ENCODE measurements at places on chromosomes 12 and 14.

GRCh38 chr12:47234576-47235141, 154.9 kb upstream of the AMIGO2 start:
- no peak for DNase-seq

- no peak for DNase-seq
Measured at GRCh38 chr14:40222996-40223395, 790.8 kb upstream of the FBXO33 start.

GRCh38 chr12:60052483-60052882, 456.7 kb downstream of the SLC16A7 start:
- no peak for DNase-seq

DNA sequence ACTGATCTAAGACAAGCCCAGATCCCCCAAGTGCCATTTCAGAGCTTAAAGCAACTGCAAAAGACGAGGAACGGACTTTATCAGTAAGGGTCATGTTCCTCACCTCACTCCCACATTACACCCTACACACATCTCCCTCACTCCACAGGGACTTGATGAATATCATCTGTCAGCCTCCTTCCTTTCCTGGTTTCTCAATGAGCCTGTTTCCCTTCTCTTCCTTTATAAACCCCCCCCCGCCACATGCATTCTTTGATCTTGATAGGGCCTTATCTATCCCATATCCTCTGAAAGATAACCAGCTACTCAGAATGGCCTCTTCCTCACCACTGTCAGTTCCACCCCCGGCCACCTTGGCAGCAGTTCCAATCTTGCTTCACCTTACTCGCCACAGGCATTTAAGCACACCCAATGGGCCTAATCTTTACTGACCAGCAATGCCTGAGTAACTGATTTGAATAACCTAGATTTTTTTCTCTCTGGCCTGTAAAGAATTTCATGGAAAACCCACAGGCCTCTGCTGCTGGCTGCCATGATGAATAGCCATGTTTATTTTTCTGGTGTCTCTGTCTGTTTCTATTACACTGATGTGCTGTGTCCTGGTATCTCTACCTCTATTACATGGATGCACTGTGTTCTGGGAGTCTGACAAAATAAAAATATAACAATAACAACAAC, 138.7 kb downstream of the PHLDA1 start:
- DNase-seq: no peak

GRCh38 chr12:108394196-108394595, 55.1 kb upstream of the CMKLR1 start:
- no peak for DNase-seq

GRCh38 chr14:34190717-34191116, 239.8 kb upstream of the EGLN3 start:
- DNase-seq: no peak

- DNase-seq: no peak
Measured at GRCh38 chr14:55805250-55805649, 225.2 kb downstream of the KTN1 start.

DNA sequence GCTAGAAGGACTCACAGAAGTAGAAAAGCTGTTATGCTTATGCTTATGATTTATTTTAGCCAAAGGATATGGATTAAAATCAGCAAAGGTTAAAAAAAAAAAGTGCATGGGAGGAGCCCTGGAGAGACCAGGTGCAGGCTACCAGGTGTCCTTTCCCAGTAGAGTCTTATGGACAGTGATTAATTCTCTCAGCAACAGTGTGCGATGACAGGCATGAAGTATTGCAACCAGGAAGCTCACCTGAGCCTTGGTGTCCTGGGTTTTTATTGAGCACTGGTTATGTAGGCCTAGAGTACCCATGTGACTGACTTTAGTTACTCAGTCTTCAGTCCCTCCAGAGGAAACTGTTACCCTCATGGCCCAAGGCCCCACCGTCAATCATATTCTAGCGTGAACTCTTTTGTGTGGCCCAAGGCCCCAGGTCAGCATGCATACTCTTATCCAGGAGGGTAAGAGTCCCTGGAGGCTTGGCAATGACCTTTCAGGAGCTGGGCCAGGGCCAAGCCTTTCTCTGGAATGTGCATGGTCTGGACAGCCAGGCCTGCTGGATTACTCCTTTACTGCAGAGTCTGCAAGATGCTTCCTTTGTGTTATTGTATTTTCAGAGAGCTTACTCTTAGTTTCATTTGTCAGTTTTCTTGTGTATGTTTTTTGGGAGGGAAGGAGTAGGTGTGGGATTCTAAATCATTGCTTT, 69.6 kb upstream of the RD3L start:
- DNase-seq: no peak

- no peak for DNase-seq
Measured at GRCh38 chr12:99959549-99960170, 25.1 kb downstream of the ANKS1B start.

DNA sequence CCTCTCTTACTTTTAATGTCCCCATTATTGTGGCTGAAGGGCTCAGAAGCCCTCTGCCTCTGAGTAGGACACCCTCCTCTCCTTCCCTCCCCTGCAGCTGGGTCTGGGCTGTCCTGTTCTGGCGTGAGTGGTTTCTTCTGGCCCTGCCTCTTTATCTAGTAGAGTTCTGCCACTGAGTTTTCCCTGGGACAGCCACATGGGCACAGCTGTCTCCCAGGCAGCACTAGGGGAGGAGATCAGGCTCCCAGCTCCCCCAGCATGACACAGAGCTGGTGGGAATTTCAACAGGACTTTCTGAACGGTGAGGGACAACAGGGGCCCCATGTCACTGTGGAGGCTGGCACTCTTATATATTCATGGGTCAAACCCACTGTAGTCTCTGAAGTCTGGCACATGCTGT, 21.4 kb downstream of the TMEM132C start:
- no peak for DNase-seq

DNA sequence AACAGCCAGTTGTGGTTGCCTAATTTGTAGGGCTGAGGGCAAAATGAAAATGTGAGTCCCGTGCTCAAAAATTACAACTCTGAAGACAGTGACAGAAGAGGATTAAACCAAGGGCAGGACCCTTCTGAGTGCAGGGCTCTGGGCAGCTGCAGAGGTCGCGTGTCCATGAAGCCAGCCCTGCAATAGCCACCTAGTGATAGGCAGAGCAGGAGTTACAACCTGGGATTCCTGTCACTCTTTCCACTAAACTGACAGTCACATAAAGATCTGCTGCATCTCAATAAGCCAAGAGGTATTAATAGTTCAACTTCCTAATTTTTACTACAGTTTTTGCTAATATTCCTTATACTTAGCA, 94.1 kb downstream of the SLC2A13 start:
- no peak for DNase-seq

GRCh38 chr12:74899031-74899829, 310.4 kb downstream of the KCNC2 start:
- no peak for DNase-seq

- no peak for DNase-seq
Measured at GRCh38 chr12:108400481-108400880, 61.4 kb upstream of the CMKLR1 start.

DNA sequence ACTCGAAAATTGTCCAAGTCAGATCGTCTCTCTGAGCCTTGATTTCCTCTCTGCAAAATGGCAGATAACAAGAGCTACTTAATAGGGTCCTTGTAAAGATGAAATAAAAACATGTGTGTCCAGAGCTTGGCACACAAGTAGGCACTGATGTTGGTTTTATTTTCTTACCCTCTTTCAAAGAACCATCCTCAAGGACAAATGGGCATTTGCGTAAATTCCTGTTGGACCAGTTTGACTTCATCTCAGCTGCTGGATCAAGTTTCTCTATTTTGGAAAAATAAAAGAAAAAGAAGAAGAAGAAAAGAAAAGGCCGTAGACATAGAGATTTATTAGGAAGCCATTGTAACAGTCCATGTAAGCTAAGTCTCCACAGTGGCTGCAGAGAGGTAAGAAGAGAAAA, 47.2 kb downstream of the MAP1LC3B2 start:
- DNase-seq: no peak

DNA sequence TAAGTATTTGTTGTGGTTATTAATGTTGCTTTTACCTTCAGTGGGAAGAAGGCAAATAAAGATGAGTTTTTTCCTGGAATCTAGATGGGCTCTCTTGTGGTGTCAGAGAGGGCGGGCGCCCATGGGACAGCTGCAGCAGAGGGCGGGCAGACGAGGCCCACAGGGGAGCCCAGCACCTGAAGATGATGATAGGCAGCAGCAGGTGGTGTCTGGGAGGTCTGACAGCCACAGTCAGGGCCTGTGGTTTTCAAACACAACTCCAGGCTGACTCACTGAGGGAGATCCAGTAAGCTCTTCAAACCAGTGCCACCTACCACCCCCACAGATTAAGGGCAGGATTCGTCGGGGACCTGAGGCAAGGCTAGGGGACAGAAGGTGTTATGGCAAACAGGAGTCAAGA, 42.8 kb downstream of the NKX2-1 start:
- DNase-seq: no peak

- no peak for DNase-seq
Measured at GRCh38 chr12:42987216-42987650, 397.7 kb upstream of the PRICKLE1 start.

- no peak for DNase-seq
Measured at GRCh38 chr14:61661471-61662400, 33.6 kb upstream of the HIF1A start.

DNA sequence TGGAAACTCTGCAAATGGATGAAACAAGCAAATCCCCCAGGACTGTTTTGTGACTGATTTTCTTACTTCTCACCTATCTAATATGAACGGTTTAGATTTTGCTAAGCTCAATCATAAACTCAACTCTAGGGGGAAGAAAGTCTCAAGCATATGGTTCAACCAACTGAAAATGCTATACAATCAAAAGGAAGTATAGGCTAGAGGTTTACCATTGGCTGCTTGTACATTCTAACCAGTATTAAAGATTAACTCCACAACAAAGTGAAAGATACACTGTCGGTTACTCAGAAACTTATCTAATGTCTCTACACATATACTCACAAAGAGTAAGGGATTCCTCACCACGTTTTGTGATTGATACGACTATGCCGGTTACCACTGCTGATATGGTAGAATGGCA, 281.8 kb upstream of the SOX5 start:
- DNase-seq: no peak

- no peak for DNase-seq
Measured at GRCh38 chr12:120546050-120546386, 11.9 kb downstream of the RNF10 start.

DNA sequence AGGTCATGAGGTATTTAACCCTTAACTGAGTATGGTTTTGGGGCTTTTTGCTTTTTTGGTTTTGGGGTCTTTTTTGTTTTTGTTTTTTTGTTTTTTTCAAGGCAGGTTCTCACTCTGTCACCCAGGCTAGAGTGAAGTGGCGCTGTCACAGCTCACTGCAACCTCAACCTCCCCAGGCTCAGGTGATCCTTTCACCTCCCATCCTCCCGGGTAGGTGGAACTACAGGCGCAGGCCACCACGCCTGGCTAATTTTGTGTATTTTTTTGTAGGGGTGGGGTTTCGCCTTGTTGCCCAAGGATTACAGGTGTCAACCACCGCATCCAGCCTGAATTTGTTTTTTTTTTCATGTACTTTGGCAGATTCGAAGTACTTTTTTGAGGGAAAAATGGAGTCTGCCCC, 19.9 kb downstream of the RAP1B start:
- no peak for DNase-seq

- no peak for DNase-seq
Measured at GRCh38 chr14:60510951-60511599, 2.1 kb downstream of the SIX6 start.

GRCh38 chr12:31265722-31266121, 60.2 kb downstream of the SINHCAF start:
- DNase-seq: no peak

DNA sequence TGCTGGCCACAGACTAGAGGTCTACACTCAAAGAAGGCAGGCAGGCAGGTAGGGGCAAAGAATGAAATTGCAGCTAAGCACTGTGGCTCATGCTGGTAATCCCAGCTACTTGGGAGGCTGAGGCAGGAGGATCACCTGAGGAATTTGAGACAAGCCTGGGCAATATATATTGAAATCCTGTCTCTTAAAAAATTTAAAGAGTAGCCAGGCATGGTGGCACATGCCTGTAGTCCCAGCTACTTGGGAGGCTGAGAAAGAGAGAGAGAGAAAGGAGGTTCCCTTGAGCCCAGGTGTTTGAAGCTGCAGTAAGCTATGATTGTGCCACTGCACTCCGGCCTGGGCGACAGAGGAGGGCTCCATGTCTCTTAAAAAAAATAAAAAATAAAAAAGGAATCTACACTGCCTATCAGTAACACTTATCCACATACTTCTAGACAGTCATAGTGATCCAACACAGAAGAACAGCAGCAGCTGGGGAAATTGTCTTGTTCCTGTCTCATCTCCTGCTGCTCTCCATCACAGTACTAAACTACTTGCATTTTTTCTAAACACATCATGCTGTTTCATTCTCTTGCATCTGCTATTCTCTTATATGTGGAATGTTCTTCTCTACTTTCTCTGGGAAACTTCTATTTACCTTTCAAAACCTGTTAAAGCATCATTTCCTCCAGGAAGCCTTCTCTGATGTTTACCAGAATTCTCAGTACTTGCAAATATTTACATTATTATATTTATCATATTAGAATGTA, 57.2 kb downstream of the ATF7 start:
- DNase-seq: no peak

DNA sequence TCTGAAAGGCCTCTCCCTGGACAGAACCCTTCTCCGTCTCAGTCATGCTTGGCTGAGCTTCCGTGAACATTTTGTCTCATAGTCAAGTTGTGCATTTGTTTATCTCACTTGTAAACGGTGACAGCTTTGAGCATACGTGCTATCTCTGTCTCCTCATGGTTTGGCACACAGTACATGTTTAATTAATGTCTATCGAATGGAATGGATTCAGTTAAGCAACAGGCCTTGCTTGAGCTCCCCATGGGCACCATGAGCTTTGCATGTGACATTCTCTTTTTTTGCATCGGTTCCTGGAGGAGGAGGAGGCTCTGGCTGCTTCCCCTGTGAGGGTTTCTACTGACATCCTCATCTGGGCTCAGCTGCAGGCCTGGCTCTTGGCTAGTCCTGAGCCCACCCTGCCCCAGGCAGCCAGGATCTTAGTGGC, 80.0 kb downstream of the PRIMA1 start:
- DNase-seq: no peak

- DNase-seq: no peak
Measured at GRCh38 chr14:55350461-55350860, 61.2 kb downstream of the ATG14 start.
